ENCODE measurements at places on chromosomes 5 and 9.

DNA sequence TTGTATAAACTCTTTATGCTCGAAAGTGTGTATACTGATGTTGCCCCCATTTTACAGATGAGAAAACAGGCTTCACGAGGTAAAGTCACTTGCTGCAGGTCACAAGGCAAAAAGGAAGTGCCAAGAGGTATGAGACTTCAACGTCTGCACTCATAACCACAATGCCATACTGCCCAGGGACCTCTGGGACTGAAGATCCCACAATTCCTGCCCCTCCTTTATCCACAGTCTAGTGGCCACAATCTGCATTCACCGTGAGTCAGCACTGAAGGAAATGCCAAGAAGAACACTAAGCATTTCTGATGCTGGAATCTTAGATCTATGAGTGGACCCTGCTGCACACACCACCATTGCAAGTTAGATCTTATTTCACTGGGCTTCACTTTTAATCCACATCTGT, 37.3 kb downstream of the MED27 start:
- DNase-seq = no peak

GRCh38 chr5:115150512-115150911, 19.2 kb downstream of the TRIM36 start:
- DNase-seq = no peak

DNA sequence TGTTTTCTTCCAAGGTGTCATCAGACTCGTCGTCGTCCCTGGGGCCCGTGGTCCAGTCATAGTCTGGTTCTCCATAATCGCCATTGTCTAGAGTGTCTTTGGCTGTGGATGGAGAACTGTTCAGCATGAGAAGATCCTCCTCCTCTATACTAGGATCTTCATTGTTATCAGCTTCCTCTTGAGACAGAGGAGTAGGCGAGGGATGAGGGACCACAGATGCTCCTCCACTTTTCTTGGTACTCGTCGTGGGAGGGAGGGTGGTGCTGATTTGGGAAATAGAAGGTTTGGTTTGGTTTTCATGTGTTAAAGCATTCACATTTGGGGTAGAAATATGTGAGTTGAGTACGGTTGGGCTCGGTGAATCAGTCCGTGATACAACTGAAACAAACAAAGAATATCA, 8.8 kb downstream of the C5orf15 start:
- DNase-seq = no peak

GRCh38 chr5:157671592-157672330, 428 bp downstream of the C5orf52 start:
- DNase-seq = no peak

GRCh38 chr5:378301-378891, 56.9 kb downstream of the AHRR start:
- no peak for DNase-seq

GRCh38 chr5:154683101-154683880, 71.9 kb upstream of the LARP1 start:
- DNase-seq = no peak

GRCh38 chr9:13661014-13661413, 381.5 kb upstream of the MPDZ start:
- no peak for DNase-seq

GRCh38 chr5:127086589-127086988, 13.3 kb upstream of the C5orf63 start:
- no peak for DNase-seq

DNA sequence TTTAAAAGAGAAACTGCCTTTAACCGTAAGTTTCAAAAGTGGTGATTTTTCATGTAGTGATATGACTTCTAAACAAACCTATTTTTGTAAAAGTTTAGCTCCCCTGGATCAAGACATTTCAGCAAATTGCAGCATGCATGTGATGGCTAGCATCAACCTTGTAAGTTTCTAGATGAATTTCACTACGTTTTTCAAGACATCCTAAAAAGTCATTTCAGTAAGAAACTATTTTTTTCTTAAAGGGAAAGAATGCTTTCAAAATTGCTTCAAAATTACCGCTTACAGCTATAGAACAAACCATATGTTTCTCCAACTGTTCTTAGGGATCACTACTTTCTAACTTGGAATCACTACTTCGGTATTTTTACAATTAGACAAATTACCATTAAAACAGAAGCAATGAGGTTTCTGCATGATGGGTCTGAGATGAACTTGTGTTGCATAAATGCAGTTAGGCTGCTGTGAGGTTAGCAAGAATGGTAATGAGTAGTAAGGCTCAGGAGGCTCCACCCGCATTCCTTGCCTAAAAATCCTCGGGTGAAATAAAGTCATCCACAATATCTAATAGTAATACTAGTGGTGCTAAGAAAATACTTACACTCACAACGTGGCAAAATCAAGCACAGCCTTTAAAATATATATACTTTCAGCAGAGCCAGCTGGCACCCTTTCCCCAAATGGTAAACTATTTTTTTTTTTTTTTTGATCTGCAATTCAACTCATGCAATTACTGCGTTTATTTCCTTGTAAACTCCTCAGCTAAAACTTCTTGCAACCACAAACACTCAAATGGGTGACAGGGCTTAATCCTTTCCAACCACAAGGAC, 53.8 kb downstream of the CDC14B start:
- no peak for DNase-seq

- DNase-seq = no peak
These were observed at the start of gene RANBP3L for GRCh38 chr5:36301858-36302603. Gene RANBP3L, minus strand, starts transcription at chr5:36301902. Its CDS starts 486 bp downstream, at chr5:36301416.

DNA sequence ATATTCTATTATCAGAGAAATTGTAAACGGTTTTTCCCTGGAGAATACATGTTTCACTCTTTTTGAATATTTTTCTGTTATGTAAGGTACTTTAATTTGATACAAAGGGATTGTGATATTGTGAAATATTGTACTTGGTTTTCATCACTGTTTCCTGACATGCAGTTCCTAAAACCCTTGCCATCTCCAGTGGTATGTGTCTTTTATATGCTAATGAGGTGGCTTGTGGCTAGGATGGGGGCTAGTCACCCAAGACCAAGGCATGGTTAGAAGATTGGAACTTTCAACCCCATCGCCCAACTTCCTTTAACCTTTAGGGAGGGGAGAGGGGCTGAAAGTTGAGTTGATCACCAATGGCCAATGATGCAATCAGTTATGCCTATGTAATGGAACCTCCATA, 160.6 kb downstream of the TAF11L14 start:
- DNase-seq = no peak

GRCh38 chr5:389891-390622, 52.9 kb upstream of the EXOC3 start:
- no peak for DNase-seq

- DNase-seq = no peak
These were observed 132.9 kb upstream of the SLC30A5 start for GRCh38 chr5:68960961-68961360.

- DNase-seq = no peak
These were observed 26.4 kb upstream of the F2R start for GRCh38 chr5:76689321-76690036.

DNA sequence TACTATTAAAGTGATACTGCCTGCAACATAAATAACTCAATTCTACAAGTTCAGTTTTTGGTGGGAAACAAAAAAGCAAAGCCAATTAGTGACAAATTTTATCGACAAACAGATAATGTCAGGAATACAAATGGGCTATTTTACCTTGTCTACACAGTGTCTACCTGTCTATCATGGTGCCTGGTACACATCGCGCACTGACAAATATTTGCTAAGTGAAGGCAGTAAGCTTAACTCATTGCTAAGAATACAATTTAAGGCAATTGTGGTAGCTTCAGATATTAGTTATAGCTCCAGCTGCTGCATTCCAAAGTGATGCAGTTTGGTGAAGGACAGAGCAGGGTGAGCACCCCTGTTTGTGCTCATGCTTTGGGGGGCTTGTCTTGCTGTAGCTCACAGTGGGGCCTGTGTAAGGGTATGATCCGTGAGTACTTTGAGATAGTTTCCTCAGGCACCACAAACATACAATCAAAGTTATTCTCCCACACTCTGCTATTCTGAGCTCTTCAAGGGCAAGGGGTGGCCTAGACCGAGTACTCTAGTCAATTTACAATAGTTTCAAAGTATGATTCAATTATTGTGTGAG, 24.7 kb downstream of the ELL2 start:
- DNase-seq = no peak

DNA sequence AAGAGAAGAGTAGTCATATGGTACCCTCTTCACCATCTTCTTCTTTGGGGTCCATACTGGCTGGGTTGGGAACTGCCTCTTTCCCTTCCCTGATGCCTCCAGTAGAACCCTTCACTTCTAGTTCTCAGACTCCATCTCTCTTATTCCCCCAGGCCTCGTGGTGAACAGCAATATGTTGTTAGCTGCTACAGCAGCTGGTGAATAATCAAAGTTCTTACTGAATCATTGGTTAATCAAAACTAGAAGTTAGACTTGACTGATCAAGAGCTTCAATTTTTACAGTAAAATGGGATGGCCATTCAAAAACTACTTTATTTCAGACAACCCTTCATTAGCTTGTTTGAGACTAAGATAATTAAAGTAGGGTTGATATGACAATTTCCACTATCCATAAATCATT, 190.9 kb upstream of the GNA14 start:
- DNase-seq = no peak

DNA sequence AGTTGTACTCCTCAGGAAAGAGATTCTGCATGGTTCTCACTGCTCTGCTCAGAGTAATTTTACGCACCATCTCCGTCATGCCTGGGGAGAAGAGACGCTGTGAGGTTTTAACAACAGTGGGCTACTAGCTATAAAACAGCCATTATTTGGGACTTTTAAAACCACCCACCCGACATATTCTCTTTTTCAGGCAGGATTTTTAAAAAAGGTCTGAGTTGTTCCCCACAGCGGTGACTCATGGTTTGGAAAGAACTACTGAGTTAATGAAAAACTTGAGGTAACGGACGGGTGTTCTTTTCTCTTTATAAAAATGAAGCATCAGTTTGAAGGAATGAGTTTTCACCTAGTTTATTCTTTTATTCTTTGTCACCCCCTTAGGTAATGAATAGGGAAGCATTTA, 61.3 kb downstream of the TTLL11 start:
- no peak for DNase-seq

DNA sequence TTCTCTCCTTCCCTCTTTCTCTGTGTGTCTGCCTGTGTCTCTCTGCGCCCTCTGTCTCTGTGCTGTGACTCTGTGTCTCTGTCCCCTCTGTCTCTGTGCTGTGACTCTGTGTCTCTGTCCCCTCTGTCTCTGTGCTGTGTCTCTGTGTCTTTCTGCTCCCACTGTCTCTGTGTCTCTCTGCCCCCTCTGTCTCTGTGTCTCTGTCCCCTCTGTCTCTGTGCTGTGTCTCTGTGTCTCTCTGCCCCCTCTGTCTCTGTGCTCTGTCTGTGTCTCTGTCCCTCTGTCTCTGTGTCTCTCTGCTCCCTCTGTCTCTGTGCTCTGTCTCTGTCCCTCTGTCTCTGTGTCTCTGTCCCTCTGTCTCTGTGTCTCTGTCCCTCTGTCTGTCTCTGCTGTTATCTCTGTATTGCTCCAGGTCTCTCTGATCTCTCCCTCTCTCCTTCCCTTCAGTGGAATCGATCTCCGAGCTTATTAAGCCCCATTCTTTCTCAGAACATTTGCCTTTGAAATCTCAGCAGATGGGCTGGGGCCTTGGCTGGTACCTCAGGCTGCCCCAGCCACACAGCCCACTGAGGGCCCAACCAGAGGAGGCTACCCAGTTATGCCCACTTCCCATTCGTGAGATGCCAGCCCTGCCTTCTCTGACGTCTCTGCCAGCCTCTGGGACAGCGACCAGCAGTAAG, 33.4 kb upstream of the FIBCD1 start:
- DNase-seq = no peak

- no peak for DNase-seq
These were observed 20.5 kb upstream of the VPS13A start for GRCh38 chr9:77156646-77157371.

GRCh38 chr5:60578315-60578714, 121.7 kb downstream of the DEPDC1B start:
- DNase-seq = no peak

GRCh38 chr9:115035841-115036612, 81.9 kb downstream of the TNC start:
- no peak for DNase-seq

GRCh38 chr9:132341177-132341840, 13.5 kb downstream of the SETX start:
- DNase-seq = no peak

DNA sequence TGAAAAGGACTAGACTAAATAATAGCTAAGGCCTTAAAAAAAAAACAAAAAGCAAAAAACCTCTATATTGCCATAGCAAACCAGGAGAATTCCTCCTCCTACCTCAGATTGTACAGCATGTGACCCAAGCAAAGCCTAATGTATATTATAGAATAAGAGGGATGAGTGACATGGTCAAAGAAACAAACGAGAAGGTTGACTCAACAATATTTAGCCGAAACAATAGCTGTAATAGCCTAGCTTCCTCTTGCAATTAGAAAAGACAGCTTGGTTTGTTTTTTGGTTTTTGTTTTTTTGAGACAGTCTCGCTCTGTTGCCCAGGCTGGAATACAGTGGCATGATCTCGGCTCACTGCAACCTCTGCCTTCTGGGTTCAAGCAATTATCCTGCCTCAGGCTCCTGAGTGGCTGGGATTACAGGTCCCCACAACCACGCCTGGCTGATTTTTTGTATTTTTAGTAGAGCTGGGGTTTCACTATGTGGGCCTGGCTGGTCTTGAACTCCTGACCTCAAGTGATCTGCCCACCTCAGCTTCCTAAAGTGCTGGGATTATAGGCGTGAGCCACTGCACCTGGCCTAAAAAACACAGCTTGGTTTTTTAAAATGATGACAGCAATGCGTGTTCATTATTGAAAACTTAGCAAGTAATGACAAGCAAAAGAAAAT, 5.6 kb downstream of the NLN start:
- no peak for DNase-seq

DNA sequence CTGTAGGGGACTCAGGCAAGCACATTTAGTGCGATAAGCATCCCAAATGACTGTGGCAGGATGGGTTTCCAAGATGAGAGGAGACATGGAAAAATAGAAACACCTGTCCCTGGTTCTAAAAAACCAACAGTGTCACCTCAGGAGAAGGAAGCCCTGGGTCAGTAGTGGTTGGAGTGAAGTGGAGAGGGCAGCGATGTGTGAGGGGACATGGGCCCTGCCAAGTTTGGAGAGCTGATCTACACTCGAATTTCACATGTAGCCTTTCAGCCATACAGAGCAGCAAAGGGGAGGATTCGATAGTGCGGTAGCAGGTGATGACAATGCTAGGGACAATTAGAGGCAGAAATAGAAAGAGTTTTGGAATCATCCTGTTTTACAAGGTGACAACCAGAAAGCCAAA, 32.6 kb upstream of the LHX2 start:
- no peak for DNase-seq

- DNase-seq = no peak
These were observed 159.2 kb downstream of the SNX18 start for GRCh38 chr5:54676481-54677340.

- no peak for DNase-seq
These were observed 59.2 kb downstream of the TSSK1B start for GRCh38 chr5:113375480-113376060.

- no peak for DNase-seq
These were observed 975.7 kb upstream of the WWC1 start for GRCh38 chr5:167315762-167316161.

- no peak for DNase-seq
These were observed 86.1 kb downstream of the DEPDC1B start for GRCh38 chr5:60613826-60614225.

GRCh38 chr9:107548298-107549142, 59.0 kb upstream of the KLF4 start:
- no peak for DNase-seq
